ENCODE measurements at places on chromosomes 16 and 17.

DNA sequence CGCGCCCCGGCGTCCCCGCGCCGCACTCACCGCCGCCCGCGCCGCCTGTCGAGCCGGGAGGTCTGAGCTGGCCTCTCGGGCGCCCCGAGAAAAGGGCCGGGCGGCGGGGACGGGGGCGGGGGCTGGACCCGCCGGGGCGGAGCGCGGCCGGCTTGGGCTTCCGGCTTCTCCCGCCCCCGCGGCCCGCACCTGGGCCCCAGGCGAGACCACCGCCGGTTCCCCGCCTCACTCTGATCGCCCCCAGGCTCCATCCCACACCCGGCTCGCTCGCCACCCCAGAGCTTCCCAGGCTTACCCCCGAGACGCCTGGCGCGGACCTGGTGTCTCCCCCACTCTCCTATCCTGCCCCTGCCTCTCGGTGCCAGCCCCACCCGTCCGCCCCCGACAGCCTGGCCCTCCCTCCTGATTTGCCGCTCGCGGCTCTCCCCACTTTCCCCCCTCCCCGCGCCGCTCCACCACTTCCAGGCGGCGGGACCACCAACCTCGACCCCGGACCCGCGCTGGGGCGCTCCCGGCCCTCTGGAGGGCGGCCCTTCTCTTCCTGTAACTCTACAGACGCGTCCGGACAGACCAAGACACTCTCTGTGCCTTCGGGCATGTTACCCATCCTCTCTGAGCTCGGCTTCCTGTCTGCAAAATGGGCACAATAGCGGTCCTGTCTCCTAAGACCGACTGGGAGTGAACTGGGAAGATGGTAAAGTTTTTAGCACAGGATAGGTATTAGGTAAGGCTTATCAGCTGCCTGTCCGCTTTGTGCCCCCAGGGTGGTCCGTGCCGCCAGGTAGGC, at the start of gene LITAF:
Gene LITAF (minus strand): TSS at position 64 of the 787 bp plus-strand sequence. CDS start 30,189 bp downstream, outside the sequence.
- no peak for DNase-seq

DNA sequence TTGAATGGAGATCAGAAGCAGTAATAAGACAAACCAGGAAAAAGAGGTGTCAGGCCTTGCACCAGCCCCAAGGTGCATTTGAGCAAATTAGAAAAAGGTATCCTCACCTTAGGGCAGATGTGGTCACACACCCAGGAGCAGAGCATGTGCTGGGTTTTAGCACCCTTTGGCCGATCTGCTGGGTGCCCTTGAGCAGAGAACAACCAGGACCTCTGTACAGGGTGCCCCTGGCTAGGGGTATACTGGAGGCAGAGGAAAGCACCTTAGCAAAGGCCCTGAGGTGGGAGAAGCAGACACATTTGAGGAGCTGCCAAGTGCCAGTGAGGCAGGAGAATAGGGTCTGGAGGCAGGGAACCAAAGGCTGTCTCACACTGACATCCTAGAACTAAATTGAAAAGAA, 67.0 kb downstream of the IQCK start:
- DNase-seq, result no peak

DNA sequence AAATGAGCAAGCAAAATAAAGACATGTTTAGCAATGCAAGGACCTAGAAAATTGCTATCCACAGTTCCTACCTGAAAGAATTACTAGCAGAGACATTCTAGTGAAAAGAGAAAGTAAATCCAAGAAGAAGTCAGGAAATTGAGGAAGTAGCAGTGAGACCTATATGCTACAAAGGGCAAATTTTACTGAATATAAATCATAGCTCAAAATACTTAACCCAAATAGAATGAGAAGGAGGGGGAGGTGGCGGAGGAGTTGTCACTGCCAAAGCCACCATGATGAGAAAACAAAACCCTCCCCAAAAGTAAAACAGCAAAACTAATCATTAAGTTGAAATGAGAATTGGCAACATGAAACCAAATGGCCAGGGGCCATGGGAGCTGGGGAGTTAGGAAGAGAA, 39.3 kb downstream of the PITPNM3 start:
- no peak for DNase-seq

DNA sequence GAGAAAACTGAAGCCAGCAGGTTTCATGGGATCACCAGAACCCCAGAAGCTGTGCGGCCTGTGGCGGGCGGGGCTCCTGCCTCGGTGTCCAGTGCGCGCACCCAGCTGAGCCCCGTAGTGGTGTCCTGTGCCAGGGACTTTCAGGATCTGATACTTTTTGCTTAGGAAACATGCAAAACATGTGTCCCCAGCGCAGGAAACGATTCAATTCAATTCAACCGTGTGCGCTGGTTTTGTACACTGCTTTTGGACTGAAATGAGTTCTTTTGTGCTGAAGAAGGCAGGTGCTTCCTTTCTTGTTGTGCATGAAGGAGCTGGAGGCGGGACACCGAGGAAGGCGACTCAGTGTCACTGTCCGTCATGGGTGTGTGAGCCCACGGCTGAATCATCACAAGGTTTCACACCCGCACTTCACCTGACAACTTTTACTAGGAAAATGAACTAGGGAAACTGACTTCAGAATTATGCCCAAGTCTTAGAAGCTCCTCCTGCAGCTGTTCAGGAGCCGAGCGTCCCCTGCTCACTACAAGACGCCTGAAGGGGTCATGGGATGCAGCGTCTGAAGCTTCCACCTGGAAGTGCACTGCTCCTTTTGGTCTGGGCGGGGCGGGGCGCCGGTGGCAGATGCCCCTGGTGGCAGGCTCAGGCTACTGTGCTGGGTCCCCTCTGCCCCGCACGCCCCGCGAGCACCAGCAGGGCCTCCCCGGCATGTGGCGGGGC, 31.4 kb upstream of the ZNF750 start:
- no peak for DNase-seq

DNA sequence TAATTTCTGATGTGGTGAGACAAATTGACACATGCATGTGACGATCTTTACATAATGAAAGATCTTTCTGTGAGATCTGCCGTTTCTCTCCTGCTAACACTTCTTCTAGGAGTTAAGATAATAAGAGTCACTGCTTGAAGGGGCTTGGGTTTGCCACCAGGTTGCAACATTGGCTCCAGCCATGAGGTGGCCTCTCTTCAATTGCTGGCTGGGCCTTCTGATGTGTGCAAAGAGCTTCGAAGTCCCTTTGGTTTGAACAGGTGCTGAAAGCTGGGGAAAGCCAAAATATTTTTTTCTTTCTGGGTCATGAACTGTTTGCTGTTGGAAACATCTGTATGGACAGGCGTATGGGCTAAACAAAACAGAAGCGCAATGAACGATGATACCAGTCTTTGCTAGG, 204.1 kb upstream of the SALL1 start:
- DNase-seq, result no peak

- DNase-seq, result no peak
These were observed 52.8 kb downstream of the SOX9 start for GRCh38 chr17:72173499-72174116.

DNA sequence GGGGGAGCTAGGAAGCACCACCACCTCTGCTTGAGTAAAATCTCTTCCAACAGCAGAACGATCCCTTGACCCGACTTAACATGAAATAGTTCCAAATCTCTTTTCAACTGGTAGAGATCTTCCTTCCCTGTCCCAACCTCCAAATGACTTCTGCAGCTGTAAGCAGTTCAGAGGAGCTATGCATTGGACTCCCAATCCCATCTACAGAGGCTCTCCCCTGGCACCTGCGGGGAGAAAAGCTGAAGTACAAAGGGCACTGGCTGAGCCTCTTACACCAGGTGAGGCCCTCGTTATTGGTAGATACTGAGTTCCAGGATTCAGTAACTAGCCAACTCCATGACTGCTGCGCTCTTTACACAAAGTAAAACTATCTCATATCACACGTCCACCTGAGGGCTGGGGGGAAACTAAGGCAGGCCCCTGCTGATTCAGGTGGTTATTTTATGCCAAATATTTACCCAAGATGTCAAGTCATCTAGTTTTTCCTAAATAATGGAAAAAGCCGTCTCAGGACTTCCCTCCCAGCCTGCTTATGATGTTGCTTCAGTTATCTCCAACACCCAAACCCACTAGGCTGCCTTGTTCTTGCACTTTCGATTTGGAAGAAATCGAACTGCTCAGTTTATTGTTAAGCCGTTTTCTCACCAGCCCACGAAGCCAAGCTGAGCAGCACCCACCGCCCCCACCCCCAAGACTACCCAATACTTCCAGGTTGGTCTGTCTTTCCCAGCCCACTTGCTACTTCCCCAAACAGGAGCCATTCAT, 3.2 kb downstream of the ACTG1 start:
- DNase-seq, result no peak

DNA sequence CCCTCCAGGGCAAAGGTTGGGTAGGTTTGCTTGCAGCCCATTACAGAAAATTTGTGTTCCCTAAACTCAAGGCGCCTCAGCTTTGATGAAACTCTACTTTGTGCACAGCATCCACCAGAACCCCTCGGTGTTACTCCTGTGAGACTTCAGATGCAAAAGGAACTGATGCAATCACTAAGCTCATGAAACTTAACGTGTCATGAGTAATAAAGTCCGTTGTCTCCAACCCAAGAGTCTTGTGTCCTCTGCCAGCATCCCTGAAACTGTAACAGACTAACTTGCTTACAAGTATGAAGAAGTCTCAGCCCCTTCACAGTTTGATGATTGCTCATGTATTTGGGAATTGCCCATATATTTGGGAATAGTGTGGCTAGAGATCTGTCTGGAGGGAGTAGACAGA, 74.8 kb upstream of the MARCHF10 start:
- no peak for DNase-seq

GRCh38 chr17:4247361-4247970, 16.3 kb downstream of the ANKFY1 start:
- DNase-seq, result no peak

DNA sequence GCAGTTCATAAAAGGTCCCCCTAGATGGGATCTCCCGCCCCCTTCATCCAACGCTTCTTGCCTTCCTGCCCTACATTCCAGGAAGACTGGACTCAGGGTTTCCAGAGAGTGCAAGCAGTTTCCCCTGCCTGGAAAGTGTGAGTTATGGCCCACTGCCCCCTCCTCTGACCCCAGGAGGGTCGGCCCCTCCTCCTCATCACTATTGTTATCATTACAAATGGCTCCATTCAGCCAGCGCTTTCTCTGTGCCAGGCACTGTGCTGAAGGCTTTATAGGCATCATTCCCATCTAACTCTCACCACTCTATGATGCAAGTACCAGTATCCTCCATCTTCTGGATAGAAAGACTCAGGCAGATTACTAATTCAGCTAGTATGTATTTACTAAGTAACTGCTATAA, 90.7 kb downstream of the USP31 start:
- no peak for DNase-seq

GRCh38 chr16:30914830-30915229, 8.5 kb upstream of the FBXL19 start:
- no peak for DNase-seq

- DNase-seq, result no peak
These were observed 2.7 kb upstream of the GJC1 start for GRCh38 chr17:44832805-44833204.

DNA sequence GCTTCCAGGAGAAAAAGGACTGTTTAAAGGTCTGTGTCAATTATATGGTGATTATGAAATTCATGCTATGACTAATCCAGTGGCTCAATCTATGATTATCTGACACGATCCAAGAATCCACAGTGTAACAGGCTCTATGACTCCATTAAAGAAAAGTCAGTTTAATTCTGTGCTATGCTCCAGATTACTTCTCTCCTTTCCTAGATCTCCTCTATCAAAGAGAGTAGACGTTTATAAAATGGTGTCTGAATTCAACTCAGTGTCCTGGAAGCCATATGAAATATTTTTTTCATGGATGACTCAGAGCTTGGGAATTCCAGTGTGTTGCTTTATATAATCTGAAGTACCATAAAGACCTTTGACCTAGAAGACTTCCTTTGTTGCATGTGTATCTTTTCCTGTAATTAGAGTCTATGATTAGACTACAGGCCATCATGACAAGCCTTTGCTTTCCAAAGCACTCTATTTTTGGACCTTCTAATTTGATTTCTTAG, 27.0 kb upstream of the NF1 start:
- no peak for DNase-seq
